ENCODE measurements at places on chromosomes 1 and 21.

DNA sequence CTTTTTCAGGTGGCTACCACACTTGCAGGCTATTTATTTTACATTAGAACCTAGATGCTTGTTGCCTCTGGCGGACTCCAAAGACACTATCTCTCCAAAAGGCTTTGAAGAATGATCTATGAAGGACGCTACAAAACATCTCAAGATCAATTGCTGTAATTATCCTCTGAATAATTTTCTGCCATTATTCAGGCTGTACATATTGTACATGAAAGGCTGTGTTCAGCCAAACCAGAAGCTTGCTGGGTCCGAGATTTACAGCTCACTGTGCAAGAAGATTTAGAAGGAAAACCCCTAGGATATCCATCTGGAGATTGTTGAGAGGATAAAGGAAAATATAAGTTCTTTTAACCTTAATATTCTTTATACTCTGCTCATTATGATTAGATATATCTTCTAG, 523.6 kb upstream of the PLXNA2 start:
- no peak for DNase-seq

- DNase-seq, result no peak
These were observed 195.2 kb downstream of the ZSCAN20 start for GRCh38 chr1:33667386-33668282.

GRCh38 chr1:110292031-110292741, 47.0 kb upstream of the RBM15 start:
- no peak for DNase-seq

DNA sequence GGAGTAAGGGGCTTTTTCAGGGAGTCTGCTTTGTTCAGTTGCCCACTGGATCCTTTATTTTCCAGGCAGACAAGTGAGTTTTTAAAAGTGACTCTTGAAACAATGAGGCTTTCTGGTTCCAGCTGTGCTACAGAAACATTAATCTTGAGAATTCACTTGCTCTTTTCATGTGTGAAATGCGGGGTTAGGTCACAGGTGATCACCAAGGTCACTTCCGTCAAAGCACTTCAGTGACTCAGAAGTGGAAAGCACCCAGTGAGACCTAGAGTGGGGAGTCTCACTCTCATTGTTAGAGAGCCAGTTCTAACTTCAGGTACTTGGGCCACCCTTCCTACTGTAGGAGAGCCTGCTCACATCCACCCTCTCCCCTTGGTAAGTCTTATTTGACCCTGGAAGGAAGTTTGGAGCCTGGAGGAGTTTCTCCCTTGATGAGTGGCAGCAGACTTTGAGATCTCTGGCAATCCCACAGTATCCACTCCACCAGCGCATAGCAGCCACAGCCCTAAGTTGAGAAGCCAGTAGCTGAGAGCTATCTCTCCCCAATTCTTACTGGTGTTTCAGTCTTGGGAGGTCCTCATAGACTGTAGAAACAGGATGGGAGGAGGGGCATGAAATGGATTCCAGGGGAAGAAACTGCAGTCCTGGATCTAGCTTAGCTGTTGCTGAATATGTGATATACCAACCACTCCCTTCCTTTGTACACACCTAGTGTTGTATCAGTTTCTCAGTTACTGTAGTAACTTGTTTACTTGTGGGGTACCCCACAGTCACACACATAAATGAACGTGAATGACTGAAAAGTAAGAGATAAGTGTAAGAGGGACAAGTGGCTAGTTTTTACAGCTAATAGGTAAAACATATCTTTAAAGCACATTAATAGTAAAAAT, 3.1 kb downstream of the TACSTD2 start:
- DNase-seq, result peak; percentile 4

DNA sequence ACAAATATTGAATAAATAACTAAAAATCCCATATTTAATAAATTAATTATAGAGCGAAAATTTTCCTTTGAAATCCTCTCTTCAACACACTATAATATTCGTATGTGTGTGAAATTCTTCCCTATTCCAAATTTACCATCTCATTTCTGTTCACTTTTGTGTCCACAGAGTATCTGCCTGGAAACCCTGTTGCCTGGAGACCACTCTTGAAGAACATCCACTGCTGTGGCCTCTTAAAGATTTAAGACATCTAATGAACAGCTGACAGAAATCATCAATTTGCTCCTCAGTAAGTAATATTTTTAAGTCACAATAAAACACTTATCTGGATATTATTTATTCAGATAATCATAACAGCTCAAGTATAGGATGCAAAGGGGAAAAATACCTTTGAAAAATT, 69.7 kb downstream of the CYYR1 start:
- DNase-seq, result no peak

DNA sequence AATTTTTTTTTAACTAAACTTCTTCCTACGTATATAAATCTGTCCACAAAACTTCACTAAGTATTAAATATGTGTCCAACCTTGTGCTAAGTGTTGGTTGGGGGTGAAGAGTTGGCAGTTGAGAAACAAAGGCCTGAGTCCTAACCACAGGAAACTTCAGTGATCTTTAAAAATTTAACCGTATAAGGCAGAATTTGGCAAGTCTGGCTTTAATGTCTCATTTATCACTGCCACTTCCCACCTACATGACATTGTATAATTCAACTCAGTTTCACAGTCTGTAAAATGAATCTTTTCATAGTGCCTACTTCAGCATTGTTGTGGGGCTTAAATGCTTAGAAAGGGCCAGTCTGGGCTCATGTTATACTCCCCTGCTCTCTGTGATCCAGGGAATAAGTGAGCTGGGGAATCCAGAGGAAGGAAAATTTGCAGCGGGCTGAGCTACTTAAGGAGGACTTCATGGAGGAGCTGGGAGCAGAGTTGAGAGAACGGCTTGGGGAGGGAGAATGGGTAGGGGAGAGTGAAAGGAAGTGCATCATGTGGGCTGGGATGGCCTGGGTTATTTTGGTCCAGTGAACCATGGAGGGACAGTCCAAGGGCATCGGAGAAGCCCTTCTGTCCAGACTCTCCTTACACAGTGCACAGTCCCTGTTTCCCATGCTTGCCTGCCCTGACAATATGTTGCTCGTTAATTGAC, 14.5 kb downstream of the IFNAR2 start:
- no peak for DNase-seq

- DNase-seq, result no peak
These were observed 12.6 kb upstream of the RHBG start for GRCh38 chr1:156356262-156356874.

- DNase-seq, result no peak
These were observed at the start of gene SELENBP1 for GRCh38 chr1:151372058-151372934. TSS of gene SELENBP1 (minus strand) at chr1:151372705. CDS start at chr1:151372641, 64 bp downstream.

GRCh38 chr1:180181048-180181447, 26.4 kb downstream of the QSOX1 start:
- DNase-seq, result no peak

GRCh38 chr1:157137408-157138219, 581 bp downstream of the ETV3 start:
- DNase-seq, result no peak

DNA sequence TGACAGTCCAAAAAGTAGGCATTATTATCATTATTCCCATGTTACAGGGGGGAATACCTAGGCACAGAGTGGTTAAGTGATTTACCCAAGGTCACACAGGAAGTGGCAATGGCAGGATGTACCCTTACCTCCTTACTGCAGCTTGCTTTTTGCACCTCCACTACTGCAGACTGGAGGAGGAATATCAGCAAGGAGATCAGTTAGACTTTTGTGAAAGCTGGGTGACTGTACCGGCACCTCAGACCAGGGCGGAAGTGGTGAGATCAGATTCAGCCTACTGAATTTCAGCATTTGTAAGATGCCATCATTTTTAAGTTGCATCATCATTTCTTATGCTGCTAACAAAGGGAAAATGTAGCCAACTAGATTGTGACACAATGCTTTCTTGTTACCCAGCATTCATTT, 4.5 kb downstream of the ADARB1 start:
- no peak for DNase-seq

- DNase-seq, result no peak
These were observed 21.5 kb downstream of the PTGER3 start for GRCh38 chr1:71026093-71026492.

- no peak for DNase-seq
These were observed 85.6 kb downstream of the PAX7 start for GRCh38 chr1:18716112-18716784.

GRCh38 chr1:167328816-167329483, 108.3 kb downstream of the POU2F1 start:
- no peak for DNase-seq

DNA sequence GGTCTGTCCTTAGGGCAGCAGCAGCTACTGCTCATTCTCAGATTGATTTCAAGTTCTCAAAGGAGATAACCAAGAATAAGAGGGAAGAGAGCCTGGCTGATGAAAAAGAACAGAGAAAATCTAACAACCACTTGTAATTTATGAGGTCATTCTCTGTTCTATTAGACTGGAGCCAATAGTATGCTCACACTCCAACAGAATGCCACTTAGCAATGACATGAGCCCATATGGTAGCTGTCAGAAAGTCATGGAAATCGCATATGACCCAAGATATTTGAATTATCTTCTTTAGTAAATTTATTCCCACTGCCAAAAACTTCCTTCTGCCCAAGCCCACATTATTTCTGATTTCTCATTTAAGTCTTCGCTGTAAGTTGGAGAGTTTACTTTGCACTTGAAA, 53.7 kb upstream of the PLA2G4A start:
- DNase-seq, result no peak

DNA sequence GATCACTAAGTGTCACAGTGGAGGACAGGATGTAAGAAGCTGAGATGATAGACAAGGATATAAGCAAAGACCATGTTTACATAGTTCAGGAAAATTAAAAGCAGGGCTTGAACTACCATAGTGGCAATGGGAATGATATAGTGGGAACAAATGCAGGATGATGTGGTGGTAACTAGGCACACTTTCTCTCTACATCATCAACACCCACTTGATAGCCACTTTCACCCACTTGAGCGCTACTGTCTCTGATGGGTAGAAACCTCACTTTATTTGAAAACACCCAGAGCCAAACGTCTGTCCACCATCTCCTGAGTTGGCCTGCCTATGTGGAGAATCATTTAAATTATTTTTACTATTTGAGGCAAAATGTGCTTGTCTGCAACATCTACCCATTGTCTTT, 305.0 kb upstream of the ST6GALNAC5 start:
- no peak for DNase-seq

GRCh38 chr1:16420424-16421118, 16.7 kb downstream of the SPATA21 start:
- no peak for DNase-seq

DNA sequence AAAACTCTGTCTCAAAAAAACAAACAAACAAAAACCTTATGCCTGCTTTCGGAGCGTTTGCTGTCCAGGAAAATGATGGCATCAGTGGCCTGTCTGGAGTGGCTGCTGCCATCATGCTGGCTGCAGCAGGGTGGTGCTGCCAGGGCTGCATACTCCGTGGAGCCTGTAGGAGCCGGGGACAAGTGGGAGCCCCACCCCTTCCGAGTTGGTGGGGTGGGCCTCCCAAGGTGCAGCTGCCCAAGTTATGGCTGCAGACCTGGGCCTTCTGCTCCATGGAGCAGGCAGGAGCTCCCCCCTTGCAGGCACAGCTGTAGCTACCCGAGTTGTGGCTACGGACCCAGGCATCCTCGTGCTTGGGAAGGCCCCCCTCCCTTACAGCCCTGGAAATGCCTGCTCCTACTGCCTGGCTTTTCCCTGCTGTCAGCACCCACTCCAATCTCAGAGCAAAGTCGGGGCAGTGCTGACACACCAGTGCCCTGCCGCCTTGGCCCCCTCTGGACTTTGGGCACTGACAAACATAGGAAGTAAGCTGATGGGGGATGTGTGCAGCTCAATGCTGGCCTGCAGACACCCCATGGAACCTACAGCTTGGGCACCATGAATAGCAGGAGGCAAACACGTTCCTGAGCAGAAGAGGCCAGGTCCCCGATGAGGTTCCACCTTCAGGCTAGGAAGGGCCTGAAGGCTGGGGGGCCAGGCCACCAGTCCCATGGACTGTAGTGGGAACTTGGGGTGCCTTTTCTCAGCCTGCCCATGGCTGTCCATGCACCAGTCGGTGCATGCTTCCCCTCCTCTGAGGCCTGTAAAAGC, 60.4 kb downstream of the CC2D1B start:
- no peak for DNase-seq

- DNase-seq, result peak; percentile 15
These were observed 64.0 kb upstream of the HMCN1 start for GRCh38 chr1:185670187-185670627.

DNA sequence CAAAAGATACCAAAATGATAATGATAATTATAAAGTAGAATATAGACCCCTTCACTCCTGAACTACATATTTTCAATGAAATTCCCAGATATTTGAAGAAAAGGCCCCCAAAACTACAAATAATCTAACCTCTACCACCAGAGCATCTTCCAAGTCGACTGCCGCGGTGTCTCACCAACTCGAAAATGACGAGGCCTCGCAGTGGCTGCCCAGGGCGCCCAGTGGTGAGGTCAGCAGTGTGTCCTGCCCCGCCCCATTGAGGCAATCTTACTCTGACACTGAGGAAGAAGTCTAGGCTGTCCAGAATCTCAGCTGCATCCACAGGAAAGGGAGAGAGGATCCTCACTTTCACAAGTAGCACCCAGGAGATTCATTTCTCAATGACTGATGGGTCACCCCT, 5.2 kb downstream of the DUSP10 start:
- no peak for DNase-seq

GRCh38 chr1:247421074-247421473, 5.1 kb downstream of the NLRP3 start:
- no peak for DNase-seq

DNA sequence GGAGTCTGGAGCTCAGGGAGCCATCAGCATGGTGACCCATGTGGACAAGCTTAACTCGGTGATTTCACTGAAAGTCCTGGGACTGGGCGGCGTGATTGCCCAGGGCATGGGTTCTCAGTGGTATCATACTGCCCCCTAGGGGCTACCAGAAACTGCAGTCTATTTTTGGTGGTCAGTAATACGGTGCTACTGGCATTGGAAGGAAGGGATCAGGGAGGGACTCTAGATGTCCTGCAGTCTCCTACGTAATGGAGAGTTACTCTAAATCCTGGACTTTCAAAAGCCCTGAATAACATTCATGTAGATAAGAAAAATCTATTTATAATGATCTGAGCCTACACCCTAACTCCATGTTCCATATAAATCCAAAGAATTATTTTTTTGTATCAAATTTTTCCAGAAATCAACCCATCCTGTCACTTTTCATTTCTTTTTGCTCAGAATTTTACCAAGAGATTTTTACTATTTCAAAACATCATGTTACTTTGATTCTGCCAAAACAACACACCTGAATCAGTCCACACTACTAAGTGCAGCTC, 37.3 kb downstream of the PABPC4 start:
- DNase-seq, result no peak

DNA sequence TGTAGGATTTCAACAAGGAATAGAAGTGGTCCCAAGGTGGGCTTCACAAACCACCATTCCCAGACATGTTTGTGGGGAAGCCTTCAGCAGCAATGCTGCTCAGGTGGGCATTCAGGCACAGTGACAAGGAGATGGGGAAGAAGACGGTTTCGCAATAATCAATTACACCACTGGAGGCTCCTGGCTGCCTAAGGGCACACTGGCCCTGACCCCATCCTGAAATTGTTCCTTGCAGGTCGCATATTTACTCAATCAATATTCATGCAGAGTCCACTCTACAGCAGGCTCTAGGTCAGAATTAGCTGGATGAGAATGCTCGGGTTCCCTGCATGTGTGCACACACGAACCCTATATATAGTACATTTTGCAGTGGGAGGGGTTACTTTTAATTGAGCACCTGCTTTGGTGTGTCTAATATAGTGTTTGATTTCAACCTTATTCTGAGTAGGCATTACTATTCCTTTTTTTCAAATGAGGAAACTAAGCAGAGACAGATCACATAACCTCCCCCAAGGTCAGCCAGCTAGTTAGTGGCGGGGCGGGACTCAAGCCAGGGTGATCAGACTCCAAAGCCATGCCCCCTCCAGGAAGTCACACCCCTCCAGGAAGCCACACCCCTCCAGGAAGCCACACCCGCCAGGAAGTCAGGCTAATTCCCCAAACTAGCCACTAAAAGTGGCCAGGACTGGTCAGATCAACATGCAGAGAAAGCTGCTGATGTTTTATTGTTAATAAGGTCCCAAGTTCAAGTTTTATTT, 106.5 kb downstream of the HLCS start:
- no peak for DNase-seq

Data from stimulated activated CD4-positive, alpha-beta T cell treated with anti-CD3 and anti-CD28 coated beads, Interleukin-1b, Interleukin-23, amount 100 ng/mL, for 1 hour (primary cell).